M059J (cell line): ENCODE measurements at places on chromosomes 6 and 20.

GRCh38 chr20:1334761-1335160, 5.8 kb upstream of the SDCBP2 start:
- no peak for DNase-seq

DNA sequence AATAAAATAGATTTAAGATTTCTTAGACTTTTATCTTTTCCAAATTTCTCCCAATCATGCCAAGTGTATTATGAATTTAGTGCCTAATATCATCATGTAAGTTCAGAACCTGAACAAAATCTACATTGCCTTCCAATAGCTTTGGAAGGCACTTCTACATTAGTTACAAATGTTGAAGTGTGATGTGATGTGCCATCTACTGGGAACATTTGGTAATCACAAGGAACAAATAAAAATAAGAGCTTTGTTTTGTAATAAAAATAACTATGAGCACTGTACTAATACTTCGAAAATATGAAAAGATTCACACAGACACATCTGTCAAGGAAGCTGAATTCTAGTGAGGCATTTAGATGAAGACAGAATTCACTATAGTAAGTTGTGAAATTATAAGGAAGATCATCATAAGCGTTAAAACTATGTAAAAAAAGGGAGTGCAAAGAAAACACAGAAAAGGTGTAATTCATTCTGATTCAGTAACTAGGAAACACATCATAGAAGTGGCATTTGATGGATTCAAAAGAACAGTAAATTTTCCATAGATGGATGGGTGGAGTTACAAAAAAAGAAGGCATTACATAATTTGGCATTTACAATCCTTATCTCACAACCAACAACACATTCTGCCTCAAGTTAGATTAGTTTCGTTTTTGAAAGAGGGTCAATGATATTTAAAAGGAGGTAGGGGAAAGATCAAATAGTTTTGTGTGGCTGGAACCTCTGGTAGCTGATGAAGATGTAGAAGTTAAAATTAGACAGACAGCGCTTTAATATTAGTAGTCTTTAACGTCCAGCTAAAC, 161.0 kb downstream of the ASCC3 start:
- peak; percentile 42 for DNase-seq

- DNase-seq: peak; percentile 7
Observed at GRCh38 chr6:19210849-19211590, 626.1 kb upstream of the ID4 start.

DNA sequence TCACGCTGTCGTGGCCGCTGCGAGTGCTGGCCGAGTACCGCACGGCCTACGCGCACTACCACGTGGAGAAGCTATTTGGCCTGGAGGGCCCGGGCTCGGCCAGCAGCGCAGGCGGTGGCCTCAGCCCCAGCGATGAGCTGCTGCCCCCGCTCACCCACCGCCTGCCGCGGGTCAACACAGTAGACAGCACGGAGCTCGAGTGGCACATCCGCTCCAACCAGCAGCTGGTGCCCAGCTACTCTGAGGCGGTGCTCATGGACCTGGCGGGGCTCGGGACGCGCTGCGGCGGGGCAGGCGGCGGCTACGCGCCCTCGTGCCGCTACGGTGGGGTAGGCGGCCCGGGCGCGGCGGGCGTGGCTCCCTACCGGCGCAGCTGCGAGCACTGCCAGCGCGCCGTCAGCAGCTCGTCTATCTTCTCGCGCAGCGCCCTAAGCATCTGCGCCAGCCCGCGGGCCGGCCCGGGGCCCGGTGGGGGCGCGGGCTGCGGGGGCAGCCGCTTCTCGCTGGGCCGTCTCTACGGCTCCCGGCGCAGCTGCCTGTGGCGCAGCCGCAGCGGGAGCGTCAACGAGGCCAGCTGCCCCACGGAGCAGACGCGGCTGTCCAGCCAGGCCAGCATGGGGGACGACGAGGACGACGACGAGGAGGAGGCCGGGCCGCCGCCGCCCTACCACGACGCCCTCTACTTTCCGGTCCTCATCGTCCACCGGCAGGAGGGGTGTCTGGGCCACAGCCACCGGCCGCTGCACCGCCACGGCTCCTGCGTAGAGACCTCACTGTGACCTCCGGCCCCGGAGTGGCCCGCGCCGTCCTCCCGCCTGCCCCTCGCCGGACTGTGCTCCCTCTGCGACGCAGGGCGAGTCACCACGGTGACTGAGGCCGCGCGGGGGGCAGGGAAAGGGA, 5.7 kb downstream of the TMEM151B start:
- no peak for DNase-seq
